Dorsolateral prefrontal cortex (tissue), 122 donors: ENCODE measurements at places on chromosomes 16 and 17. TPM values are rescaled to one million over a fixed set of nuclear protein-coding genes. Genes with fewer than 3 reads are reported as not detected.

Gene CACNB1
- 90.9 TPM for total RNA-seq

DNA sequence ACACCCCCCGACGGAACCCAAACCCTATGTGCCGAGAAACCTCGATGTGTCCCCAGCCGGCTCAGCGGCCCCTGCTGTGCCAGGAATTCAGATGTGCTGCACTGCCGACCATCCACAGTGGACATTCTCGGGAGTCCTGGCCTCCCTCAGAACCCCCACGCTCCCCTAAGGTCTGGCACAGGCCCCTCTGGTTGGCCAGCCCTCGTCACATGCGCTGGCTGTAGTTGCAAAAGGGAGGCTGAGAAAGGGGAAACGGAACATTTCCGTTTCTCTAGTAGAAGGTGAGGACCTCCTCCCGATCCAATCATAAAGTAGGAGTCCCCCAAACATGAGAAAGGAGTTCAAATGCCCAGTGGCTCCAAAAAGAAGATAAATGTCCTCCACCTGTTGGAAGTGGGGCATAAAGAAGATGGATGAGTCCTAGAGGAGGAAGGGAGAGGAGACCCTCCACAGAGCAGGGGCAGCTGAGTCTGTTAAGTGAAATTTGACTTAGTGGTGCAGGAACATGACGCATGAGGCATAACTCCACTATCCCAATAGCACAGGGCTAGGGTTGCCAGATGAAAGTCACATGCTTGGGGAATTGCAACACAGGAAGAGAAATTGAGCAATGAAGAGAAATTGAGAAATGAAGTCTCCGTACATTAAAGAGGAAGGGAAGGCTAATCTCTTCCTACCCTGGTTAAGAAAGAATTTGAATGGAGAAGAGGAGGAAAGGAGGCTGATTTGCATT is 49.3 kb upstream of the WSB1 start:
- no peak for DNase-seq

DNA sequence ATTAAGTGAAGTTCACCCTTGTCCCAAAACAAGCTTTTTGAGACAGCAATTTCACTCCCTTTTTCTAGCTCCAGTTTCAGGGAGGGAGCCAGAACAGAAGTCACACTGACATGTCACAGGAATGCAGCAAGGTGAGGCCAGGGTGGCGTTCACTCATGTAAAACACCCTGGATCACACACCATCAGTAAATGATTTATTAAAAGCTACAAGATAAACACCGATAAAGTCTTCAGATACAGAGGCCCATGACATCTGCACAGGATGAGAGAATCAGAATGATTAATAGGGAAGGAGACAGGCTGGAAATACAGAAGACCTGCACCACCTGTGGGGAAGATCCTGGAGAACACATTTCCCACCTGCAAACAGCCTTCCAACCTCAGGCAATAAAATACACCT is 77.5 kb upstream of the DYNLRB2 start:
- no peak for DNase-seq

GRCh38 chr16:73882033-73882432 is 414.6 kb upstream of the PSMD7 start:
- DNase-seq: no peak

DNA sequence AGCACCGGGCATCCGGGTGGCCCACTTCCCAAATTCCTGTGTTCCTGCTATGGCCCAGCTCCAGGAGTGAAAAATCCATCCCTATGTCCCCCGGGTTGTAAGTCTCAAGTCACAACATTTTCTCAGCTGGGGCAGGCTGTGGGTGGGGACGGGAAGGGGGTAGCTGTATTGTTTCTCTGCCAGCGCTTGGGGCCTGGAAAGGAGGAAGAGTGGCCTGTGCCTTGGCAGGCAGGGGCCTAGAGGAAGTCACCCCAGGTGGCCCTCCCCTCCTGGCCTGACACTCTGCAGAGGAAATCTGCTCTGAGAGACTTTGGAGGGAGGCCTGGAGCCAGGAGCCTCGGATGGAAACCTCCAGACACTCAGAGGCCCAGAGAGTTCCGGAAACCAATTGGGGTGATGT is 10.6 kb upstream of the SCN4A start:
- DNase-seq: no peak

- DNase-seq: no peak
Measured at GRCh38 chr16:17265154-17265553, 205.6 kb downstream of the XYLT1 start.

DNA sequence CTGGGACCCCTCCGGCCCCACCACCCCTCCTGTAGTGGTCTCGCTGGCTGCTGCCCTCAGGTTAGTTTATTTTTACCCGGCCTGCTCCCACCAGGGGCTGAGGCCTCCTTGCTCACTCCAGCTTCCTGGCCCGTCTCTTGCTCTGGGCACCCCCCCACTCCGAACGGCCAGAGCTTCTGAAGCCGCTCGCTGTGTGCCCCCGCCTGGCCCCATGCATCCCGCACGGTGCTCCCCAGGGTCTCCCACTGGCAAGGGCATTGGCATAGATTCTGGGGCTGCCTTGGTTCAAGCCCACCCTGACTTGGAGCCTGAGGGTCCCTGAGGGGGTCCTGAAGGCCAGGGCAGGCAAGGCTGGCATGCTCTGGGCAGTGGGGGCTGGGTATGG is 186.4 kb downstream of the SEC14L1 start:
- no peak for DNase-seq

DNA sequence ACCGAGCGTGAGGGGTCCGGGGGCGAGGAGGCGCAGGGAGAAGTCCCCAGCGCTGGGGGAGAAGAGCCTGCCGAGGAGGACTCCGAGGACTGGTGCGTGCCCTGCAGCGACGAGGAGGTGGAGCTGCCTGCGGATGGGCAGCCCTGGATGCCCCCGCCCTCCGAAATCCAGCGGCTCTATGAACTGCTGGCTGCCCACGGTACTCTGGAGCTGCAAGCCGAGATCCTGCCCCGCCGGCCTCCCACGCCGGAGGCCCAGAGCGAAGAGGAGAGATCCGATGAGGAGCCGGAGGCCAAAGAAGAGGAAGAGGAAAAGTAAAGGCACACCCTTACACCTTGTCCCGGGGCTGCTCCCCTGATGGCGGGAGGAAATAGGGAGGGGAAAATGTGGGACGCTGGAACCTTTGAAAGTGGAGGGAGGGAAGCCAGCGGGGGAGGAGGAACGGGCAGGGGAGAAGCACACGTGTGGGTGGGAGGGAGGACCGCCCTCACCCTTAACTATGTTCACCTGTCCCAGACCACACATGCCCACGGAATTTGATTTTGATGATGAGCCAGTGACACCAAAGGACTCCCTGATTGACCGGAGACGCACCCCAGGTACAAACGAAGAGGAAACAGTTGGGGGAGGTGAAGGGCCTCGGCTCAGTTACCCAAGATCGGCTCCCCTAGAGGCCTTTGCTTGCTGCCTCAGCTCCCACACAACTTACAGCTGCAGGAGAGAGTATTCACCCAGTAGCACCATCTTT is 916 bp downstream of the PAGR1 start:
- no peak for DNase-seq
